ENCODE measurements at places on chromosomes 1 and 21. TPM values are rescaled to one million over a fixed set of nuclear protein-coding genes. Genes with fewer than 3 reads are reported as not detected.

The TCHHL1 gene
- not detected for total RNA-seq

- DNase-seq = no peak
These were observed 87.7 kb upstream of the POU3F1 start for GRCh38 chr1:38134294-38134755.

DNA sequence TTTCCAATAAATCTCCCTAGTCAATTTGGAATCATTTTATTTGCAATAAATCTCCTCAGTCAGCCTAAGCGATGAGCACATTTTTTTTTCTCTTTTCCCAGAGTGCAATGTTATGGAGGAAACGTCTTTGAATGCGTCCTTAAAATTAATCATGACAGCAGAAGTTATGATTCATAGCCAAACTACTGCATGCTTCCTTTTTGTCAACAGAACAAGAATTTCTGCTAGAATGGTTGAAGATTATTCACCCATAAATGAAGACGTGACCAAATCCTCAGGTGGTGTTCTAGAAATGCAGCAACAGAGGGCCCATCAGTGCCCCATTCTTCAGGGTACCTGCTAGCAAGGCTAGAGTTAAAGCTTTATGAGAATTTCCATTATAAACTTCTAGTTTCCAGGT, 407.9 kb upstream of the PKN2 start:
- no peak for DNase-seq

DNA sequence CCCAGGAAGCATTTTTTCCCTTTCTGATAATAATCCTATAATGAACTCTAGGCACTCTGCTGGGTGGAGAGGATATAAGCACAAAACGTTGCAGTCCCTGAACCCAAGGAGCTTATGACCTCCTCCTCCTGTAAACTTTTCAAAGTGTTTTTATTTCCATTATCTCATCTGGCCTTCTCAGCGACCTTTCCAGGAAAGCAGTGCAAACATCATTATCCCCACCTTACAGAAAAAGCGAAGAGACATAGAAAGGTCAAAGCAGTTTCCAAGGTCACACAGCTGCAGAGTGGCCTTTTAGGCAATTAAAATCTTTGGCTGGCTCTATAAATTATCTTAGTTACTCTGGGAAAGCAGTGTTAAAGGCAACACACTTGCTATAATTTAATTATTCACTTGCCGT, 63.8 kb downstream of the OLFML3 start:
- no peak for DNase-seq

GRCh38 chr1:84467298-84467697, 11.8 kb upstream of the RPF1 start:
- DNase-seq = no peak

- no peak for DNase-seq
These were observed 66.1 kb downstream of the TENT5C start for GRCh38 chr1:117671781-117672501.

GRCh38 chr1:103273106-103273505, 164.8 kb upstream of the COL11A1 start:
- DNase-seq = no peak

All from naive thymus-derived CD8-positive, alpha-beta T cell (primary cell).